ENCODE measurements at places on chromosomes 1 and 21. TPM values are rescaled to one million over a fixed set of nuclear protein-coding genes. Genes with fewer than 3 reads are reported as not detected.
A peak's percentile ranks its signal among the peaks of the same experiment; 100 is the strongest.

Gene SPATA17
- total RNA-seq = 0.03 TPM

DNA sequence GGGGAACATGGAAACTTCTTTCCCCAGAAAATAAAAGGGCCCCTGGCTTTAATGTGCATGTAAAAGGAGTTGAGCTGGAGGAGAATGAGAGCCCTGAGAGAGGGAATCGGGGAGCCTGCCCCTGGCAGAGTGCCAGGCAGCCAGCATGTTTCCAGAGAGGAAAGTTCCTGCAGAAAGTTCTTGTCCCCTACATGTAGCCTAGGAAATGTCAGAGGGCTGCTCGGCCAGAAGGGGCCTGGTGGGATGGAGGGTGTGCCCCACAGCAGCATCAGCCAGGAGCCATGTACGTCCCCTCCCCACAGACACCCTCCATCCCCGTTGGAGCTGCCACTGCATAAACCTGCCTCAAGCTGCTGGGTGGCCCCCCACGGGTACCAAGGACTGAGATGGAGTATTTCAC lies 5.4 kb upstream of the PRELP start:
- H3K27ac ChIP-seq = no peak overlapping the region
- no peak overlapping the region for H3K4me3 ChIP-seq
- no peaks in the 10 kb centered on the region for H3K4me1 ChIP-seq
- H3K36me3 ChIP-seq = no peaks in the 10 kb centered on the region
- peaks cover 16% of the 10 kb centered on the region for H3K27me3 ChIP-seq

- no peak for DNase-seq
- no peak overlapping the region for H3K27ac ChIP-seq
- no peaks in the 10 kb centered on the region for H3K4me1 ChIP-seq
- H3K27me3 ChIP-seq = no peaks in the 10 kb centered on the region
- H3K36me3 ChIP-seq = no peaks in the 10 kb centered on the region
- no peak overlapping the region for H3K4me3 ChIP-seq
Observed at GRCh38 chr1:193806079-193807048, 620.0 kb upstream of the B3GALT2 start.

DNA sequence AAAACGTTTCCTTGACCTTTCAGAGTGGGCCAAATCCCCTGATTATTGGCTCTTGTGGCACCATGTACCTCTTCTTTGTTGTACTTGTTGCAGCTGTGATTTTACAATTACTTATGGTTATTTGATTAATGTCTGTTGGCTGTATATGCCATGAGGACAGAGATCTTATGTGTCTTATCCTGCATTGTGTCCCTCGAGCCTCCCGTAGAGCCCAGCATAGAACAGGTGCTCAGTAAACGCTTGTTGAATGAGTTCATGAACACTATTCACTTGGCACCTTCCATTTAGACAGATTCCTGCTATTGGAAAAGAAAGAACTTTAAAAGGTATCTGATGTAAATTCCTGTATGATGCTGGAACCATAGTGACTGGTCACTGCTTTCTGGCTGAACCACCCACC lies 48.4 kb downstream of the PGM1 start:
- H3K27me3 ChIP-seq = no peaks in the 10 kb centered on the region
- peaks cover 64% of the 10 kb centered on the region for H3K4me1 ChIP-seq
- H3K36me3 ChIP-seq = peaks cover 16% of the 10 kb centered on the region
- H3K27ac ChIP-seq = peak overlapping the region; percentile 65
- DNase-seq = peak; percentile 50
- no peak overlapping the region for H3K4me3 ChIP-seq

DNA sequence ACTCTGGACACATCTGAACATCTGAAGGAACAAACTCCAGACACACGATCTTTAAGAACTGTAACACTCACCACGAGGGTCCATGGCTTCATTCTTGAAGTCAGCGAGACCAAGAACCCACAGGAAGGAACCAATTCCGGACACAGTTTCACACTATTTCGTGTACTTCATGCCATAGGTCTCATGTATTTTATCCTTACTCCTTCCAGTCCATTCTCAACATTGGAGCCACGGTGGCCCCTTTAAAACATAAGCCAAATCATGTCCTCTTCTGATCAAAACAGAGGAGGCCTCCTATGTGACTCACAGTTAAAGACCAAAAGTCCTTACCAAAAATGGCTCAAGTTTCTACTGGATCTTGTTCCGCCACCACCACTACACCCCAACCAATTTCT lies 29.8 kb upstream of the RCOR3 start:
- H3K36me3 ChIP-seq = no peaks in the 10 kb centered on the region
- 0 out of 2 replicates have a peak, but pooled peaks cover 3% of the 10 kb centered on the region for H3K27me3 ChIP-seq
- no peak for DNase-seq
- no peak overlapping the region for H3K4me3 ChIP-seq
- no peak overlapping the region for H3K27ac ChIP-seq
- no peaks in the 10 kb centered on the region for H3K4me1 ChIP-seq

GRCh38 chr1:230794431-230794830 lies 47.2 kb downstream of the CAPN9 start:
- H3K4me1 ChIP-seq = 0 out of 2 replicates have a peak, but pooled peaks cover 2% of the 10 kb centered on the region
- no peak overlapping the region for H3K27ac ChIP-seq
- H3K36me3 ChIP-seq = no peaks in the 10 kb centered on the region
- no peak for DNase-seq

GRCh38 chr21:15140321-15141019 lies 75.7 kb upstream of the NRIP1 start:
- H3K4me1 ChIP-seq = peaks cover 44% of the 10 kb centered on the region
- H3K27me3 ChIP-seq = no peaks in the 10 kb centered on the region
- H3K27ac ChIP-seq = peak overlapping the region; percentile 22
- no peaks in the 10 kb centered on the region for H3K36me3 ChIP-seq
- H3K4me3 ChIP-seq = peak overlapping the region; percentile 17
- peak; percentile 92 for DNase-seq

GRCh38 chr1:227315629-227316346 lies 2.5 kb downstream of the CDC42BPA start:
- H3K36me3 ChIP-seq = no peaks in the 10 kb centered on the region
- H3K27ac ChIP-seq = peak overlapping the region; percentile 80
- peak; percentile 72 for DNase-seq
- H3K4me3 ChIP-seq = peak overlapping the region; percentile 83
- peaks cover 3% of the 10 kb centered on the region for H3K4me1 ChIP-seq

All from SJCRH30 (cell line).